ENCODE measurements at places on chromosomes 7 and 10.

DNA sequence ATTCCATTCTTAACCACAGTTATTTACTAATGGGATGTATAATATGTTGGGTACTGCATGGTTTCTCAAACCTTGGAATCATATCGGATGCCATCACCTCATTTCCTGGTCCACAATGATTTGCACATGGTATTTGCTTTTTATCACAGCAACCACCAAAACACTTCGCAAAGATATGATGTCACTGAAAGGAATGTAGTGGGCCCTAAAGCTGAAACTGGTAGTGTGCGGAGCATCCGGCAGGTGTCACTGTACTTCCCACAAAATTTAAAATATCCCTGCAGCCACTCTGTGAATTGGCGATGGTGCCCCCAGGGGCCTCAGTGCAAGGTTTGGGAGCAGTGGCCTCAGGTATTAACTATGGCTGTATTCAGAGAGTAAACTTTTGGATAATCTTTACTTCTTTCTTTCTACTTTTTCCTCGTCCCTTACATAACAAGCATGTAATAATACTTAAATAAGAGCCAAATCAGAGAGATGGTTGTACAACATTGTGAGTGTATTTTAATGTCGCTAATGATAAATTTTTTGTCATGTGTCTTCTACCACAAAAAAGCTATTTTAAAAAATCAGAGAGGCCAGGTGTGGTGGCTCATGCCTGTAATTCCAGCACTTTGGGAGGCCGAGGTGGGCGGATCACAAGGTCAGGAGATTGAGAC is 66.2 kb downstream of the FAM241B start:
- H3K36me3 ChIP-seq = no peaks in the 10 kb centered on the region
- no peaks in the 10 kb centered on the region for H3K4me1 ChIP-seq
- peaks cover 14% of the 10 kb centered on the region for H3K27me3 ChIP-seq
- H3K4me3 ChIP-seq = no peak overlapping the region
- H3K27ac ChIP-seq = no peak overlapping the region

DNA sequence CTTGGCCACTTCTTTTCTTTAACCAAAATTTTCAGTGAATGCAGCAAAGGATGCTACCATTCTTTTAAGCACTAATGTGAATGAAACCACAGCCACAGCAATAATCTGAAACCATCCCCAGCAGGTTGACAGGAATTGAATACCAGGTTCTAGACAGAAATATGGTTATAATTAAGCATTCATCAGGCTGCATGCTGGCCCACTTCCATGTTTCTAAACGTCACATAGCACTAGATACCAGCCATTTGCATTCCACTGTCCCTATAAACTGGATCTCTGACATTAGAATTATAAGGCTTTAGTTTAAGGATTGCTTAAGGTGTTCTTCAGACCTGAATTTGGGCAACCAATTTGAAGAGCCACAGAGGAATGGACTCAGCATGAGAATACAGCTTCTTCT is 340.8 kb upstream of the KLF6 start:
- no peak overlapping the region for H3K4me3 ChIP-seq
- peaks cover 42% of the 10 kb centered on the region for H3K4me1 ChIP-seq
- no peak for DNase-seq
- H3K27me3 ChIP-seq = no peaks in the 10 kb centered on the region

GRCh38 chr7:148264933-148265557 is 325.5 kb upstream of the C7orf33 start:
- peaks cover 7% of the 10 kb centered on the region for H3K27me3 ChIP-seq
- DNase-seq = no peak
- H3K36me3 ChIP-seq = no peaks in the 10 kb centered on the region

DNA sequence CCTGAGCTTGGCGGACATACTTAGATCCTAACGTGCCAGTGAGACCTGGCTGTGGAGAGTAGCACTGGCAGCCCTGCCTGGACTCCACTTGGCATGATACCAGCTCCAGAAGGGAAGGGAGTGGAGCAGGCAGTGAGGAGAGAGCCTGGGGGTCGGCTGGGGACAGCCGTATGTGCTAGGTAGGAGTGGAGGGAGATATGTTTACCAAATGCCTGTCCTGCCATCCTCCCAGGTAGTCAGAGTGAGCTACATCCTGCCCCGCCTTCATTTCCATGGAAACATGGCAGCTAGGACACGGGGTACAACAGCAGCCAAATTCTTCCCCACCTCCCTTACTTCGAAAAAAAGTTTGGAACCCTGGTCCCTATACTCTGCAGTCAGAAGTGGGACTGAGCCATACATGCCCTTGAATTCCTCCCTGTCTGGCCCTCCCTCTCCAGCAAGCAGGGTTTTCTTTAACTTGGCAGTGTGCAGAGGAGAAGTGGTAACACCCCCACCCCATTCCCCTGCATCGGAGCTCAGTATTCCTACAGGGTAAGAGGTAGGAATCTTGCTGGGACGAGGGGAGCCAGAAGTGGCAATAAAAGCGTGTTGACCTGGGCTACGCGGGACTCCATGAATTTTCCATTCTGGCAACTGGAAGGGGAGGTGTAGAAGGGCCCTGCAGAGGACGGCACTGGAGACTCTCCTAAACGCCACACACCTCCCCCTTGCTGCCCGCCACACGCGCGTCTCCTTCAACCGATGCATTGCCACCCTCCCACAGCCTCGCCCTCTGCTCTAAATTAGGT is 20.0 kb upstream of the SMO start:
- peaks cover 20% of the 10 kb centered on the region for H3K27me3 ChIP-seq
- DNase-seq = no peak
- H3K4me3 ChIP-seq = peak overlapping the region; percentile 53

DNA sequence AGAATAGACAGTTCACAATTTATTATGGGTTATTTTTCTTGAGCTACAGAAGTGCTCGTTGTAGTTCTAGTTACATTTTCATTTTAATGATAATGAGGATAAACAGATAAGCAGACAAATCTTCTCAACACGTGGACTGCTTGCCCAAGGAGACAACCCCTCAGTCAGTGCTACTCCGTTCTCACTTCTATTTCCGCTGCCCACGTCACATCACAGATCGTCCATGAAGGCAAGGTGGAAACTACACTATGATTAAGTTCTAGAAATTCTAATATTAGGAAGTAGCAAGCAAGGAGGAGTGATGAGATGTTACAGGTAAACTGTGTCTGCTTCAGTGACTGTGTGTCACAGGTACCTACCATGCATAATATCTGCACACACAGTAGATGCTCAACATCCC is 210.5 kb downstream of the CHCHD3 start:
- H3K4me3 ChIP-seq = no peak overlapping the region
- peaks cover 2% of the 10 kb centered on the region for H3K36me3 ChIP-seq
- H3K27ac ChIP-seq = peak overlapping the region; percentile 13
- H3K27me3 ChIP-seq = no peaks in the 10 kb centered on the region

GRCh38 chr10:119368991-119369869 is 161.9 kb downstream of the GRK5 start:
- H3K27ac ChIP-seq = peak overlapping the region; percentile 16
- H3K36me3 ChIP-seq = peaks cover 7% of the 10 kb centered on the region
- no peak for DNase-seq
- no peak overlapping the region for H3K4me3 ChIP-seq
- no peaks in the 10 kb centered on the region for H3K27me3 ChIP-seq

GRCh38 chr7:47153576-47153975 is 428.3 kb downstream of the TNS3 start:
- H3K4me1 ChIP-seq = no peaks in the 10 kb centered on the region
- H3K36me3 ChIP-seq = no peaks in the 10 kb centered on the region
- no peak overlapping the region for H3K27ac ChIP-seq
- peaks cover 2% of the 10 kb centered on the region for H3K27me3 ChIP-seq
- no peak overlapping the region for H3K4me3 ChIP-seq

GRCh38 chr7:117630907-117631564 is 151.2 kb downstream of the CFTR start:
- no peak for DNase-seq
- no peaks in the 10 kb centered on the region for H3K4me1 ChIP-seq
- no peak overlapping the region for H3K27ac ChIP-seq

DNA sequence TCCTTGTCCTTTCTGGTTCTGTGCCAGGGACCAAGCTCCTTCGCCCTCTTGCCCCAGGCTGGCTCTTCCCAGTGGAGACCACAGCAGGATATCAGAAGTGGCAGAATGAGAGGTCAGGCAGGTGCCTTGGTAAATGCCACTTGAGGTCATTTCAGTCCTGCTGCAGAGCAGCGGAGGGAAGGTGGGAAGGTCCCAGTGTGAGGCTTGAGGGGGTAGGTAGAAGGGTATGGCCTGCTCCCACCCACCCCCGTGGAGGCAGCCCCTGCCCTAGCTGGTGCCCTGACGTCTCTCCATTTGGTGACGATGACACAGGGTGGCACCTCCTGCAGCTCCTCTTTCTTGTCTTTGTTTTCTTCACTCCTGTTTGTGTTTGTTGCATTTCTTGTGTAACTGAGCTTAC is 538.8 kb downstream of the TCERG1L start:
- H3K27me3 ChIP-seq = no peaks in the 10 kb centered on the region
- H3K4me1 ChIP-seq = no peaks in the 10 kb centered on the region
- no peak overlapping the region for H3K4me3 ChIP-seq
- H3K36me3 ChIP-seq = no peaks in the 10 kb centered on the region

GRCh38 chr10:78386509-78386908 is 352.8 kb downstream of the RPS24 start:
- H3K4me3 ChIP-seq = no peak overlapping the region
- no peak overlapping the region for H3K27ac ChIP-seq
- H3K36me3 ChIP-seq = no peaks in the 10 kb centered on the region
- H3K27me3 ChIP-seq = peaks cover 4% of the 10 kb centered on the region
- H3K4me1 ChIP-seq = no peaks in the 10 kb centered on the region

- H3K27me3 ChIP-seq = no peaks in the 10 kb centered on the region
- H3K36me3 ChIP-seq = peaks cover 18% of the 10 kb centered on the region
- no peak overlapping the region for H3K4me3 ChIP-seq
- no peak for DNase-seq
- peaks cover 17% of the 10 kb centered on the region for H3K4me1 ChIP-seq
- no peak overlapping the region for H3K27ac ChIP-seq
These were observed 184.2 kb downstream of the KMT2E start for GRCh38 chr7:105198223-105198622.

DNA sequence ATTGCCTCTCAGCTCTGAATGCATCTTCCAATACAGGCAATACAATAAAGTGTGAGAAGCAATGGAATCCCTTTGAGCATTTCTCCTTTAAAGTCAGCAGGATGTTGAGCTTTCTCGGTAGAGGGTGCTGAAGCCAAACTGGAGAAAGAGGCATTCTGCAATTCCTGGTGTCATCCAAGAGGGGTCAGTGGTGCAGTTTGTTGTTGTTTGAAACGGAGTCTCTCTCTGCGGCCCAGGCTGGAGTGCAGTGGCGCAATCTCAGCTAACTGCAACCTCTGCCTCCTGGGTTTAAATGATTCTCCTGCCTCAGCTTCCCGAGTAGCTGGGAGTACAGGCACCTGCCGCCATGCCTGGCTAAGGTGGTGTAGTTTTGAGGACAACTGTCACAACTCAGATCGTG is 486.5 kb downstream of the CALN1 start:
- H3K27ac ChIP-seq = no peak overlapping the region
- H3K4me3 ChIP-seq = no peak overlapping the region
- DNase-seq = no peak
- peaks cover 2% of the 10 kb centered on the region for H3K36me3 ChIP-seq
- no peaks in the 10 kb centered on the region for H3K4me1 ChIP-seq
